ENCODE measurements at places on chromosomes 4 and X.

DNA sequence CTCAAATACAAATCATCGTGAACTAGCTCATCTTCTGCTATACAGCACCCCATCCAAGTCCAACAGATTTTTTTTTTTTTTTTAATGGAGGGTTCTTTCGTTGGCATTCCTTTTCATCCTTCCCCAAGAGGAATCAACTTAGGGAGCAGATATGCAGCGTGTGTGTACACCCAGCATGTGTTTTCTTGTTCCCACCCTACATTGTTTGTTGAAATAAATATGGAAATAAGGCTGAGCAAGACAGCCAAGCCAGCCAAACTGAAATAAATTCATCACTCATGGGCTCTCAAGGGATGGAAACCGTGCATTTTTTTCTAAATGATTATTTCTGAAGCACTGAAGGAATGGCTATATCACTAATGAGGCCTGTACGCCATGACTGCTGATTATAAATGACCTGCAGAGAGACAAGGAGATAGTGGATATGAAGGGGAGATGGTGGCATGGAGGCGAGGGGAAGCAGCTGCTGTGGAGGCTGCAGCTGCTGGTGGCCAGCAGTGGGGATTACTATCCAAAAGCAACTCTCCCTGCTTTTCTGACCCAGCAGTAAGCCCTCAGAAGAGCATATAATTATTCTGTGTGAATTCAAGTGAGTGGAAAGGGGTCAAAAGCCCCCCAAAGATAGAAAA lies 173.9 kb downstream of the MGST2 start:
- DNase-seq = no peak

- no peak for DNase-seq
Observed at GRCh38 chrX:84865113-84865512, 138.6 kb upstream of the APOOL start.

GRCh38 chr4:28443801-28444412 lies 1583.3 kb downstream of the STIM2 start:
- no peak for DNase-seq

DNA sequence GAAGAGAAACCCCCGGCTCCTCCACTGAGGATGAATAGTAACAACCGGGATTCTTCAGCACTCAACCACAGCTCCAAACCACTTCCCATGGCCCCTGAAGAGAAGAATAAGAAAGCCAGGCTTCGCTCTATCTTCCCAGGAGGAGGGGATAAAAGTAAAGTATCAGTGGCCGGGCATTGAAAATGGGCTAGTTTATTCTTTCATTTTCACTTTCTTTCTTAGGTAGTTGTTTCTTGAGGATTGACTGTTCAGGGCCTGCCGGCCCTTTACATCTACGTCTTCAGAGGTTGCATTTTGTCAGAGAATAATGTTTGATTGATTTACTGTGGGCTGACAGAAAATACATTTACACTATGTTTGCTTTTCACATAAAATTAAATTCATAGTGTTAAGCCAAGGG lies 27.1 kb downstream of the PAK3 start:
- no peak for DNase-seq

GRCh38 chr4:96383349-96383748 lies 543.5 kb downstream of the PDHA2 start:
- DNase-seq = no peak

- no peak for DNase-seq
Observed at GRCh38 chrX:9746148-9746888, 19.3 kb downstream of the GPR143 start.

DNA sequence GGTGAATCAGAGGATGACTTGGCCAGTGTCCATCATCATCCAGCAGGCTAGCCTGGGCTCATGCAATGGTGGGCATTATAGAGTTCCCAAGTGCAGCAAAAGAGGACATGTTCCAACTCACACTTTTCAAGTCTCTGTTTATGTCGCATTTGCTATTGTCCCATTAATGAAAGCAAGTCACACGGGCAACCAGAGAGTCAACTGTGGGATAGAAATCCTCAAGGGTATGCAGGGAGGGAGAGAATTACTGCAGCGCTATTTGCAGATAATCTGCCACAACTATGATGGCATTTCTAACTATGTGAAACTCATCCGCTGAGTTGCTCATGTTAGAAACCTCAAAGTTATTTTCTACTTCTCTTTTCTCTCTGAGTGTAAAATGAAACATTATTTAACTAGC lies 78.5 kb upstream of the TAB3 start:
- no peak for DNase-seq

- DNase-seq = no peak
Observed at GRCh38 chr4:146379744-146380143, 142.0 kb downstream of the SLC10A7 start.

DNA sequence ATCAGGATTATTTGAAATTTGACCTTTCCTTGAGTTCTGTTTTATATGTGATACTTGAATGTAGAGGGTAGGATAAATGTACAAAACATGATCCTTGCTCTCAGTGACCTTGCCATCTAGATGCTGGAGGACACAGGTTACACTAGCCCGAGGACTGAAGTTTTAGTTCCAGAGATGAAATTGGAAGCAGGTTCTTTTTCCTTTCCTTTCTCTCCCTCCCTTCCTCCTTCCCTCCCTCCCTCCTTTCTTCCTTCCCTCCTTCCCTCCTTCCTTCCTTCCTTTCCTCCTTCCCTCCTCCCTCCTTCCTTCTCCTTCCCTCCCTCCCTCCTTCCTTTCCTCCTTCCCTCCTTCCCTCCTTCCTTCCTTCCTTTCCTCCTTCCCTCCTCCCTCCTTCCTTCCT lies 54.3 kb downstream of the LRRC66 start:
- no peak for DNase-seq

DNA sequence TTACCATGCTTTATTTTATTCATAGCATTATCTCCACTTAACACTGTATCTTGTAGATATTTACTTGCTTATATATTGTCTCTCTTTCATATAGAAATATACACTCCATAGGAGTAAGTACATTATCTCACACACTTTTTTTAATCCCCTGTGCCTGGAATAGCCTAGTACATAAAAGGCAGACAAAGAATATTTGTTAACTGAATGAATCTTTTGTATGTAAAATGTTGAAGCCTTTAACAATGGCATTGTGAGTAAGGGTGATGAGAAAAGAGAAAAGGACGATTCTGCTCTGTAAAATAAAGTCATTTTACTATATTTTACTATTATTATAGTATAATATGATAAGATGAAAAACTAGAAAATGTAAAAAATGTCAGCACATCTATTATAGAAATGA lies 97.7 kb upstream of the PDHA2 start:
- no peak for DNase-seq

- DNase-seq = no peak
Observed at GRCh38 chrX:50442426-50443116, 28.1 kb downstream of the DGKK start.

DNA sequence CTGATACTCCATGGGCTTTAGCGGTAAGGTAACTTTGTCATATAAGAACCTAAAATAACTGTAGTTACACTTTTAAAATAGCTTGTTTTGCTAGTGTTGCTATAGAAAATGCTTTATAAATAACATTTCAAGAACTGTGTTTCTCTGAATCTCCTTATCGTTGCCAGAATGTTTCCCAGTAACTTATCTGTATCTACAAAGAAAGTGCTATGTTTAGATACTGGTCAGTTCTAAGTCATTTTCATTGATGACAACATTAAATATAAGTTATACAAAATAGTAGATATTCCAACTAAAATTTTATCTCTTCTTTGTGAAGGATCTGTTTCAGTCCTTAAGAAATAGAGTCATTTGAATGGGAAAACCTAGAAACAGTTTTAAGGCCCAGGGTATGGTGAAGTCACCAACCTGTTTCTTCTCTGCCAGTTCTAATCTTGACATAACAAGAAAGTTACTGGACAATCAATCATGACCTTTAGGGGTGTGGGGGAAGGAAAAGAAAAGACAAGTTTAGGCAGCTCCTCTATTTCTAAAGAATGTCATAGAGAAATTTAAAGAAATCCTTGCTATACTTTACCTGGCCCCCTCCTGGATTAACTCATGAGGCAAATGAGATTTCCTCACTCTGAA lies 425.9 kb downstream of the RPA4 start:
- no peak for DNase-seq

- DNase-seq = no peak
Observed at GRCh38 chrX:155673338-155673737, 60.6 kb upstream of the TMLHE start.

- no peak for DNase-seq
Observed at GRCh38 chr4:53459548-53459947, 82.1 kb downstream of the FIP1L1 start.

DNA sequence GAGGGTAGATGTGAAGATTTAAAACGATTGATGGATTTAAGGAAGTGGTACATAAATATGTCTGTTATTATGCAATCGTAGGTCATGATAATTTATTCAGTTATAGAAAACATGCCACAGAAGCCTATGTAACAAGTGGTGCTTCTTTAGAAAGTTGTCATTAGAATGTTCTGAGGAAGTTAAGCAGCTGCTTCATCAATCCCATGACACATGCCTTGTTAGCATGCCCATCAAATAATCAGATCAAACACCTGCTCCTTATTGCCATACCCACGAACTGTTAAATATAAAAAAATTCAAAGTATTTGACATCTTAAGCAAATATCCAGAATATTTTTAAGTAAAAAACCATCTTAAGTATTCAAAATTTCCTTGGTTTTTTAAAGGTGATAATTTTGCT lies 76.4 kb upstream of the MYOZ2 start:
- no peak for DNase-seq

GRCh38 chr4:24140892-24141291 lies 251.0 kb upstream of the PPARGC1A start:
- no peak for DNase-seq

GRCh38 chr4:37597034-37597433 lies 89.1 kb downstream of the RELL1 start:
- DNase-seq = no peak

- no peak for DNase-seq
Observed at GRCh38 chr4:139606579-139607501, 50.8 kb upstream of the SETD7 start.

DNA sequence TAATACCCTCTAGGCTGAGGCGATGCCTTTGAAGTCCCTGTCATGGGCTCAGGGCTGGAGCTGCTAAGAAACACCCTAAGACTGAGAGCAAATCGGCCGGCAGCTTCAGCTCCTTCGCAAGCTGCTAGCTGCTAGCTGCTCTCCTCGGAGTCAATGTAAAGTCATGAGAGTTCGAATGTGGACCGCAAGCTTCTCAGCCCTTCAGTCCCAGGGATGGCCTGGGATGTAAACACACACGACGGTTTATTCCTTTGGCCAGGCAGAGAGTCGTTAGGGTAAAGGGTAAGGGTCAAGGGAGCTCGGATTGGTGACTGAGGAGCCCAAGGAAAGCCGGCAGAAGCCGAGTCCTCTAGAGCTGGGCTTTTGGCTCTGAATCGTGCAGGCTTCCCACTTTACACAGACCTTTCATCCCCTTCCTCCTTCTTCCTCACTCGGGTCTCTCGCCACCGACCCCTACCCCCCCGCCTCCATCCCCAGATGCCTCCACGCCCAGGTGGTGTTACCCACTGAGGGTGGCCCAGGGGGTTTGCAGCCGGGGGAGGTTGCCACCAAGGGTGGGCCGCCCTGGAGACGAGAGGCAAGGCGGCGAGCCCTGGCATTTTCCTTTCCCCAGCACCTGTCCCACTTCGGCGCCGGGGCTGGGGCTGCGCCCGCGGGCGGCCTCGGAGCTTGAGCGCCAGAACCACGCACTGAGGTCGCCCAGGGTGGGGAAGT lies 3.1 kb upstream of the BCORL1 start:
- no peak for DNase-seq

DNA sequence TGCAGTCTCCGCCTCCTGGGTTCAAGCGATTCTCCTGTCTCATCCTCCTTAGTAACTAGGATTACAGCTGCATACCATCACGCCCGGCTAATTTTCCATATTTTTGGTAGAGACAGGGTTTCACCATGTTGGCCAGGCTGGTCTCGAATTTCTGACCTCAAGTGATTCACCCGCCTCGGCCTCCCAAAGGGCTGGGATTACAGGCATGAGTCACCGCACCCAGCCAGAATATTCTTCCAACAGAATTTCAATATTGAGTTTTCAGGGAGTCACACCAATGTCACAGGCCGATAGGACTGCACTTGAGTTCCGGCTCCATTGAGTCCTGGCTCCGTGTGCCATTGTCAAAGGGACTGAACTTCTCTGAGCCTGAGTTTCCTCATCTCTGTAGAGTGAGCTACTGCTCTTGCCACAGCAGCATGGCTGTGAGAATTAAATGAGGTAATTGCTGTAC lies 82.9 kb downstream of the CLCN4 start:
- no peak for DNase-seq

DNA sequence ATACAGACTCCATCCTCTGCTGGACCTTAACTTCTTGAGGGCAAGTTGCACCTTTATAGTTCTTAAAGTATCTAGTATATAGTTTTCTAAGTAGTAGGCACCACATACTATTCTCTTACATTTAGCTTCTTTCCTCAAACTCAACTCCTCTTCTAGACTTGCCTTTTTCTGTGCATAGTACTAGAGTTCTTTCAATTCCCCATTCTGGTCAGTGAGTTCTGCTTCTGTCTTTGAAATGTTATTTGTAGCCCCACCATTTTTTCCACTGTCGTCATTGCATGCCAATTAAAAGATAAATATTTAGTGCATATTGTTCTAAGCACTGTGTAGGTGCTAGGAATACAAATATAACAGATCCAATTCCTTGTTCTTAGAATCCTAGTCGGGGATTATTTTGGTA lies 31.6 kb downstream of the CDKL5 start:
- DNase-seq = no peak

GRCh38 chr4:113384600-113384999 lies 335.1 kb downstream of the ANK2 start:
- no peak for DNase-seq

DNA sequence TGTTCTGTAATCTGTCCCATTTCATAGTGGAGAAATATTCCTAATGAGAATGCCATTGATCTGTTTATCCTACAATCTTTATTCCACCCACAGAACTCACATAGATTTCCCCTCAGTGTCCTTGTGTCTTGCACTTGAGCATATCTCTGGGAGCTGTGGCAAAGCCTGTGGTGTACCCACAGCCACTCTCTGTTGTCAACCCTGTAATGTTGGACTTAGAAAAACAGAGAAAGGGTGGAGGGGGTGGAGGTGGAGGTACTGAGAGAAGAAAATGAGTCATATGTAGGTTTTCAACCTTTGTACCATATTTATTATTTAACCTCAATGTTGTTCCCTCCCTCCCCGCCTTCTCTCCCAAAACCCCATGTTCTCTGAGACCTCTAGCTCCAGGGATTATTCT lies 46.9 kb upstream of the TLL1 start:
- DNase-seq = no peak

DNA sequence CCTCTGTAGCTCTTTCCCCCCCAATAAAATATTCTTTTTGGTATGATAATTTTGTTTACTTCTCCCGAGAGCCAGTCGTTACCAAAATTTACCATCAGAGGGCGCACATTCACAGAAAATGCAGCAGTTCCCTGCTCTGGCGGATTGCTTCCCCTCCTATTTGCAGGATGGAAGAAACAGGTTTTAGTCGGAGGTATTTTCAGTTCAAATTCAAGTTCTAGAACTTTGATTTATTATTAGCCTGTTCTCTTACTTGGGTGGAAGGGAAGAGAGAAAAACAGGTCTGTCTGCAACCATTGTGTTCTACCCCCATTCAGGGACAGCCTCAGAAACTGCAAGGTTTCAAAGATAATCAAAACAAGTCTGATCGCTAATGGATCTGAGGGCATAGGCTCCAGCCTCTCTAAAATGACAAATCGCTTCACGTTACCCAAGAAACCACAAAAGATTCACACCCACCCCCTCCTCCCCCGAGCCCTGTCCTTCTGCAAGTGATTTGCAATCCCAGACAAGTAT lies 263.8 kb upstream of the RPS6KA3 start:
- no peak for DNase-seq
